ENCODE measurements at places on chromosomes 12 and 14. TPM values are rescaled to one million over a fixed set of nuclear protein-coding genes. Genes with fewer than 3 reads are reported as not detected.

The NKX2-1 gene
- total RNA-seq, result not detected

GRCh38 chr12:39958377-39958776 lies 147.5 kb downstream of the SLC2A13 start:
- ATAC-seq, result no peak

DNA sequence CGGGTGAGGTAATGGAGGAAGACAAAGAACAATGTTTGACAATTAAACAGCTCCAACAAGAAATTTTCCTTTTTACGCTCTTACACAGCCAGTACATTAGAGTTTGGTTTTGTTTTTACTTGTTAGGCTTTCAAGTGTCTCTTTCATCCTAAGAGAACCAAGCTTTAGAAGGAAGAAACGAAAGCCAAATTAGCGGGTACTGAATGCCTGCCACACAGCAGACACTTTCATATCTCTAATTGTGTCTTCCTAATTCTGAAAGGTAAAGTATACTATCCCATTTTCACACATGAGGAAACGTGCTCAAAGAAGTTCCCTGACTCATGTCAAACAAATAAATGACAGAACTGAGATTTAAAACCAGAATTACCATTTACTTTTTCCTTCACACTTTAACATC lies 65.0 kb downstream of the CDK17 start:
- ATAC-seq, result no peak

The SELPLG gene
- 0.76 TPM for total RNA-seq

Measured in esophagus mucosa (tissue), 1 donor.